NCI-H1092 (cell line): ENCODE measurements at places on chromosomes 12 and 14.

DNA sequence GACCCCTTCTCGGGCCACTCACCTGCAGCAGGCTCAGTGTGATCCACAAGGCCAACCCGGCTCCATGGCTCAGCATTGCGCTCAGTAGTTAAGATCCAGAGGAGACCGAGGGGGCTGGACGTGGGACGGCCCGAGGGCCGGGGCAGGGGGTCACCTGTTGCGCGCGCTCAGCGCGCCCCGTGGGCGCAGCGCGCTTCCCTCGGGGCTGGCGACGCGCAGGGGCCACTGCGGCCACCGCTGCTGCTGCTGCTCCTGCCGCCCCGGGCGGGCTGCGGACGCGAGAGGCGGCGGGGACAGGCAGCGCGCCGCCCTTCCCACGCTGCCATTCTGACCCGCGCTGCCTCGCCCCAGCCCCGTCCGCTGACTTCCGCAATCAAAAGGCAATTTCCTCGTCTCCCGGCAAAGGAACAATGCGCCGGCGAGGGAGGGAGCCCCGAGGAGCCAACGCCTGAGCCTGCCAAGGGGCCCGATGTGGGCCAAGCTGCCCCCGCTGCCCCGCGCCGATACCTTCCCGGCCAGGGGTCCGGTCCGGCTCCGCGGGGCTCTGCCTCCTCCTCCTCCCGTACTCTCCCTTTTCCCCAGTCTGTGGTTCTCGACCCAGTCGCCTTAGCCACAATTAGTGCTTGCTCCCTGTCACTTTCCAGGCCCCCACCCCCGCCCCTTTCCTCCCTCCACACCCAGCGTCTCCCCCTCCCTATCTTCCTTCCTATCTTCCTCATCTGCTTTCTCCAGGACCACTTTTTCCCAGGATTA is 27.3 kb downstream of the PTPRB start:
- DNase-seq: no peak

- peak; percentile 94 for DNase-seq
Measured at GRCh38 chr14:68979021-68979721, at the start of gene ACTN1. TSS of gene ACTN1 (minus strand) at chr14:68979302. CDS start at chr14:68979056, 246 bp downstream.

DNA sequence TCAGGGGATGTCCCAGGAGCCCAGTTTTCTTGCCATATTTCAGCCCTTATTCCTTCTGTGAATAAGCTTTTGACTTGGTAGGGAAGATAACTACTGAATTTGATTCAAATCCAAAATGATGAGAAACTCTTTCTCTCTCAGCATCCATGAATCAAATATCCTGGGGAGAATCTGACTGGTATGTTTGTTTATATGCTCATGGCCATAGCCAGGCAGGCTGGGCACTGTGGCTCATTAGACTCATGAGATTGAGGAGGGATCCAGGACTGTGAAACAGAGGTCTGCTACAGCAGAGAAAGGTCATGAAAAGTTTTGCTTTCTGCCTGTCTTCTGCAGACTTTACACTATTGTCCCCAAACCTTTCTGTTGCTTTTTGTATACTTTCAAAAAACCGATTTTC is 346.4 kb upstream of the ATP2B1 start:
- no peak for DNase-seq

DNA sequence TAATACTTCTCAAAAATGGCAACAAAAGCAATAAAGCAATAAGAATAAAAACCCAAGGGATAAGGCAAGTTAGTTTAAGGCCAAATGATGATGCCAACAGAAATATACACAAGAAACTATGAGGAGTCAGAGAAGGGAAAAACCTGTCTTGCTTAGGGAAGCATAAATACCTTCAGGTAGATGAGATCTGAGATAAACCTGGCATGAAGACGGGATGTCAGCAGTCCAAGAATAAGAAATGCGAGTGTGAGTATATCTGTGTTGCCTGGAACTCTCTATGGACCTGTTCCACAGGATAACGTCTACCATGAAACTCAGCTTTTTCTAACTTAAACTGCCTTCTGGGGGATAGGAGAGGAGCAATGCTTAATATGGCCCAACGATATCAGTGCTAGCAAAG is 30.6 kb downstream of the KCNH5 start:
- DNase-seq: no peak

DNA sequence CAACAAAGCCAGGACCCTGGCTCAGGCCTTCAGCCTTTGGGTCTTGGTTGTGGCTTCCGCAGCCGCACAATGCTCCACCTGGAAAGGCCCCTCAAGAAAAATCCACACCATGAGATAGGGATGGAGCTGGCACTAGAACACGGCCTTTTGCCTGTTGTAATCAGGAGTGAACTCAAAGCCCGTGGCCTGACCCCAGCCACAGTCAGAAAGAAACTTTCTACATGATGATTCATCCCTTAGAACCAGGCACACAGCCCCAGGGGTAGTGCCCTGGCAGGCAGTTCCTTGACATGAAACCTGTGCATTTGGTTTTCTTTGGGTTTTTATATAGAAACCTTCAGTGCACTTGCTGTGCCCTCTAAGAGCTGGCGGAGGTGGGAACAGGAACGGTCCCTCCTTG is 5.1 kb downstream of the CLMN start:
- DNase-seq: no peak

- no peak for DNase-seq
Measured at GRCh38 chr14:104499784-104500760, 79.5 kb upstream of the C14orf180 start.

GRCh38 chr12:11661491-11662089 is 12.1 kb downstream of the ETV6 start:
- DNase-seq: no peak

DNA sequence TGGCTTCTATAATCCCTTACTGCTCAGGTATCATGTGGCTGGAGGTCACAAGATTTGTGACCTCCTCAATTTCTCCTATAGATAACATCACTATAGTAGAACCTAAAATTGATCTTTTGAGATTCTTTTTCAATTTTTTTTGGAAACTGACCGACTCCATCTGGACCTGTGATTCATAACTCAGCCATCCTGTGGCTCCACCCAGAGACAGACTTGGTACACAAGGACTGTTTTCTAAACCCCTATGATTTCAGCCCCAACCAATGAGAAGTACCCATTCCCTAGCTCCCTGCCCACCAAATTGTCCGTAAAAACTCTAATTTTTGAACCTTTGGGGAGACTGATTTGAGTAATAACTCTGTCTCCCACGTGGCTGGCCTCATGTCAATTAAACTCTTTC is 148.9 kb downstream of the SYT10 start:
- no peak for DNase-seq

- no peak for DNase-seq
Measured at GRCh38 chr12:88035907-88036289, 6.7 kb upstream of the C12orf50 start.

- no peak for DNase-seq
Measured at GRCh38 chr12:81953541-81953940, 194.4 kb upstream of the PPFIA2 start.

- DNase-seq: peak; percentile 97
Measured at GRCh38 chr12:54379398-54380201, 4.9 kb downstream of the ZNF385A start.
